ENCODE measurements at places on chromosomes 13 and 19.

- no peak for DNase-seq
Measured at GRCh38 chr19:33408116-33408515, 34.6 kb downstream of the CEBPG start.

DNA sequence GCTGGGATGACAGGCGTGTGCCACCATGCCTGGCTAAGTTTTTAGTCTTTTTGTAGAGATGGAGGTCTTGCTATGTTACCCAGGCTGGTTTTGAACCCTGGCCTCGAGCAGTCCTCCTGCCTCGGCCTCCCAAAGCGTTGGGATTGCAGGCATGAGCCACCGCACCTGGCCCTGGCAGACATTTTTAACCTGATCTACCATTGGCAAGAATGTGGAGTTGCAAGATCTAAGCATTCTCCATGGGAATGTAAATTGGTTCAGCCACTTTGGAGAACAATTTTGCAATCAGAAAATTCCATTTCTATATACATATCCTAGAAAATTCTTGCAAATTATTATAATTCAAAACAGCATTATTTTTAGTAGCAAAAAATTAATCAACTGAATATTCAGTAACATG, 24.3 kb upstream of the DCUN1D2 start:
- DNase-seq: no peak

- DNase-seq: no peak
Measured at GRCh38 chr19:32287811-32288227, 57.6 kb upstream of the ZNF507 start.

- DNase-seq: no peak
Measured at GRCh38 chr19:45577111-45577905, 7.3 kb downstream of the OPA3 start.

DNA sequence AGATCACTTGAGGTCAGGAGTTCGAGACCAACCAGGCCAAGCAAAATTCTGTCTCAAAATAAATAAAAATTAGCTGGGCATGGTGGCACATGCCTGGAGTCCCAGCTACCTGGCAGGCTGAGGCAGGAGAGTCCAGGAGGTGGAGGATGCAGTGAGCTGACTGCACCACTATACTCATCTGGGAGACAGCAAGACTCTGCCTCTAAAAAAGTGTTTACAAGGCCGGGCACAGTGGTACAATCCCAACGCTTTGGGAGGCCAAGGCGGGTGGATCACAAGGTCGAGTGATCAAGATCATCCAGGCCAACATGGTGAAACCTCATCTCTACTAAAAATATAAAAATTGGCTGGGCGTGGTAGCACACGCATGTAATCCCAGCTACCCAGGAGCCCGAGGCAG, 4.2 kb upstream of the DAPK3 start:
- DNase-seq: no peak

DNA sequence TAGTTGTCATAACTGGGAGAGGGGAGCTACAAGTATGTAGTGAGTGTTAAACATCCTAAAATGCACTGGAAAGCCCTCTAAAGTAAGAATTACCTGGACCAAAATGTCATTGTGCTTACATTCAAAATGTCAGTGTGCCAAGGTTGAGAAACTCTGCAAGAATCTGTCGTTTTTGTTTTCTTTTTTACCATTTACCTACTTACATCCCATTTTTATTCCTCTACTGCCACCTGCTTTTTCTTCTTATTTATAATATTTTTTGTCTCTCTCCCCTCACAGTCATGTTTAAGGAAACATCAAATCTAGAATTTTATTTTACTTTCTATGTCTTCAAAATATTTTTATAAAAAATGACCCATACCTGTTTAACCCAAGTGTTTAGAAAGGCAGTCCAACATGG, 226.4 kb downstream of the PCDH17 start:
- no peak for DNase-seq

- DNase-seq: peak; percentile 31
Measured at GRCh38 chr13:42377640-42378382, 105.9 kb downstream of the AKAP11 start.

DNA sequence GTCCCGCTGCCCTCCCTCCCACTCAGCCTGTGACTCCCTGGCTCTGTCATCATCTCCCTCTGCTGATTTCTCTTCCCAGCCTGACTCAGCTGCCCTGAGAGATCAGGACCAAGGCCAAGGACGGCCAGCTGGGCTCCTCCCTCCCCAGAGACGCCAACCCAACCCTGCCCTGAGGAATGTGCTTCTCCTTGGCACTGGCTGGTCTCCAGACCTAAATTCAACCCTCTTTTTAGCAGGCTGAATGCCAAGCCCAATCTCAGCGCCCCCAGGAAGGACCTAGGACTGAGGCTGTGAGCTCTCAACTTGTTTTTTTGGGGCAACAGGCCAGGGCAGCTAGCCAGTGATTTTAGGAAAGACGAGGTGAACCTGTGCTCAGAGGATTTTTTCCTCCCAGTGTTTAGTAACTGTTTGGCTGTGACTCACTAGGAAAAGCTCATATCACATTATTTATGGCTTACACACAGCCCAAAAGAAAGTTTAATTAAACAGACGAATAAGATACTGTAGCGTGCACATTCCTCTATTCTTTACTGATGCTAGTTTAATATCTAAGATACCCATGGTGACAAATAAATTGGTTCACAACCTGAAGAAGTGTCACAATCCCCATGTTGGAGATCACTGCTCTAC, 7.4 kb upstream of the IGFL1 start:
- no peak for DNase-seq

DNA sequence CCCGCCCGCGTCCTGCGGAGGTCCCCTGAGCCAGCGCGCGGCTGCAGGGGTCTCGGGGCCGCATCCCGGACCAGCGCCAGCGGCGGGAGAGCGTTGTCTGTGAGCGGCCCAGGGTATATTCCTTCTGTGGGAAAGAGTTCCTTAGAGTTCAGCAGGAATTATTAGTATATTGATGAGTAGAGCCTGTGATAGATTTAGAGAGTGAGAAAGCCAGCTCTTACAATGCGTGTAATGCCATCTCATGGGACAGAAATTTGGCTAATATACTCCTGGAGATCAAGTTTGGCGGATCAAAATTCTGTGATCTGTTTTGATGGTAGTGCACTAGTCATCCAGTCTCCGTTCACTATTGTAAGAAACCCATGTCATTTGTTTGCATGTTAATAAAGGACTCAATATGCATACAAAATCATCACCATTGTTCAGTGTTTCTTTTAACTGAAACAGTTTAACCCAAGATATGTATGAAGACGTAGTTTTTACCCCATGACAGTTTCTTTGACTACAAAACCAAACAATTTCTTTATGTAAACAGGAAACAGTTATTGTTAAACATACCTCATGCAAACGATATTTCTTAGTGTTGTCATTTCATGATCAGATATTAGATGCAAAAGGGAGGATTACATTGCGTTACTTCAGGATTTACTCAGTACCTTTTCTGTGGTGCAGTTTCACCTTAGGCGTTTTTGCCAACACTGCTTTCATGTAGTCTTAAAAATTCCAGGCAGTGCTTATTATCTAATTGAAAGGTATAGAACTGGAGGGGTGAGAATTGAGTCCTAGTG, 9.9 kb downstream of the TNFRSF19 start:
- DNase-seq: no peak

GRCh38 chr13:21639561-21639960, 31.3 kb upstream of the FGF9 start:
- DNase-seq: no peak

- no peak for DNase-seq
Measured at GRCh38 chr13:79532576-79532975, 51.6 kb downstream of the NDFIP2 start.

DNA sequence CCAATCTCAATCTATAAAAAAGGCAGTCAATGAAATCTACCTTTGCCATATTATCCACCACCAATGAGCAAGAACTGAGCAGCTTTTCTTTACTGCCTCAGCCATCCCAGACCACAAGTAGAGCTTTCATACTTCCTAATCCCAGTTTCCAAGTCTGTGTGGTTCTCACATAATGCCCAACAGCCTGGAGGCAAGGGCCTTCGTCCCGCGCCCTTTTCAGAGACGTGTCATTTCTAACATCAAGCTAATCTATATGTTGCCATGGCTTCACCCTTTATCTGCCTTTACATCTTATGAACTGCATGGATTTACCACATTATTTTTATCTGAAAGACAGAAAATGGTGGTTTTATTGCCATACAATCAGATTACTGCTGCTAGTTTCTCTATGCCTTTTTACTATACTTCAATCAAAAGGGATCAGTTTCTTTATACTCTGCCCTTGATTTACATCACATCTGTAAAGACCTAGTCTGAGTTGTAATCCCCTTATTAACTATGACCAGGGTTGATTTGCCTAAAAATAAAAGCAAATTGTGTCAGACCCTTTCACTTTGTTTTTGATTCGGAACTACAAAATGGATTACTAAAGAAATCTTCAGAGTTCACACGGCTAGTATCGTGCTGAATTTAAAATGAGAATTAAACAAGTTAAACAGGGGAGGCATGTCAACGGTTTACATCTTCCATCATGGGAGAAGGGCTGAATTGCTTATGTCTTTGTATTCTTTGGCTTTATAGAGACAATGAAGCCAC, 5.9 kb downstream of the EFNB2 start:
- no peak for DNase-seq

GRCh38 chr19:19661675-19662251, 1.7 kb downstream of the ATP13A1 start:
- DNase-seq: peak; percentile 23

DNA sequence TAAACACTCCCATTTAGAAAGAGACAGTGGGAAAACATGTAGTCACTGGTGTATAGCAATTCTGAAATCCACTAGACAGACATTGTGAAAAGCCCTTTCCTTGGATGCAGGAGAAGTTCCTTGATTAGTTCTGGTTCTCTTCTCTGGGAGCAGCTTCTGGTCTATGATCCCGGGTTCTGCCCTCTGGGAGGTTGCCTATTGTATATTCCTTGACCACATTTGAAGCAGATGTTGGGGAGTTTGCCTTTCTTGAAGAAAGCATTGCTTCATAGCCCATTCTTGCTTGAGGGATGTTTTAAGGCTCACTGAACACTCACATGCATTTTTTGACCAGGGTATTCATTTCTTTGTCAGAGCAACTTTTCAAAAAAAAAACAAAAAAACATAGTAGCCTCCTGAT, 211.9 kb downstream of the NDFIP2 start:
- DNase-seq: no peak

GRCh38 chr19:19236173-19236572, 24.4 kb downstream of the NCAN start:
- DNase-seq: no peak

DNA sequence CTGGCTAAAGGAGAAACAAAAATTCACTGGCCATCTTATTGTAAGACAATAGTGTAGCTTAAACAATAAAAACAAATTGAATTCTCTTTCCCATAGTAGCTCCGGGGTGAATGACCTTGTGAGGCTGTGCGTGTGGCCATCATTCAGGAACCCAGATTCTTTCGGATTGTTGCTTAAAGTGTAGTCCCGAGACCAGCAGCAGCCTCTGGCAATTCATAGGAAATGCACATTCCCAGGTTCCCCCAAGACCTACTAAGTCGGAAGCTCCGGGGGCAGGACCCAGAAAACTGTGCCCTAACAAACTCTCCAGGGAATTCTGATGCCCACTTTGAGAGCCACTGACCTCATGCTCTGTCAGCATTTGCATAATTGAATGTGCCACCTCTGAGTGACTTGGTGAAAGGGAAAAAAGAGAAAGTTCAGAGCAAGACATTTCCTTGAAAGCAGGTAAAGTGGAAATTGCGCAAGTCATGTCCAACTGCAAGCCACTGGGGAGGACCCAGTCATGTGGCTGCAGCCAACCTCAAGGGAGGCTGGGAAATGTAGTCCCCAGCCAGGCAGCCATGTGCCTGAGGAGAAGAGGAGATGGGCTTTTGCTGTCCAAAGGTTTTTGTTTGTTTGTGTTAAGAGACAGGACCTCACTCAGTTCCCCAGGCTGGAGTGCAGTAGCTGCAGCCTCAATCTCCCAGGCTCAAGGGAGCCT, 50.7 kb upstream of the PNMA8B start:
- DNase-seq: no peak

DNA sequence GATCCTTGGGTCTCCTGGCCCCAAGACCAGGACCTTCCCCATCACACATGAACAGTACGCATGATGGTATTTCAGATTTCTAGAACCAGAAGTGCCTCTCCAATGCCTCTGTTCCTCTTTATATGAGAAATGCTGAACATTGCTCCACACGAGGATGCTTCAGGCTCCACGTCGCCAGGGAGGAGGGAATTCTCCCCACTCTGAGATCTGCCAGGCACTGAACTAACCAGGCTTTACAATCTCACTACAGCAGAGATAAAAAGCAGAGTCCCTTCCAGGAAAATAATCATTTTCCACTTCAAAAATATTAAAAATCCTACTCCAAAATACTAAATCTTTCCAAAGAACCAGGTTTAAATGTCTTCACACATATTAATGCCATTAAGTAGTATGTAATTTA, 10.4 kb downstream of the DOCK9 start:
- DNase-seq: no peak

- no peak for DNase-seq
Measured at GRCh38 chr13:99385940-99386339, 78.7 kb upstream of the GPR183 start.

- DNase-seq: no peak
Measured at GRCh38 chr19:43634506-43634871, 5.2 kb downstream of the CADM4 start.

GRCh38 chr13:112012016-112012704, 54.8 kb upstream of the SOX1 start:
- no peak for DNase-seq

All from CD4-positive, alpha-beta T cell treated with Interleukin-6 at 100 ng/mL for 8 hours (primary cell).